ENCODE measurements at places on chromosomes 2 and 18.

DNA sequence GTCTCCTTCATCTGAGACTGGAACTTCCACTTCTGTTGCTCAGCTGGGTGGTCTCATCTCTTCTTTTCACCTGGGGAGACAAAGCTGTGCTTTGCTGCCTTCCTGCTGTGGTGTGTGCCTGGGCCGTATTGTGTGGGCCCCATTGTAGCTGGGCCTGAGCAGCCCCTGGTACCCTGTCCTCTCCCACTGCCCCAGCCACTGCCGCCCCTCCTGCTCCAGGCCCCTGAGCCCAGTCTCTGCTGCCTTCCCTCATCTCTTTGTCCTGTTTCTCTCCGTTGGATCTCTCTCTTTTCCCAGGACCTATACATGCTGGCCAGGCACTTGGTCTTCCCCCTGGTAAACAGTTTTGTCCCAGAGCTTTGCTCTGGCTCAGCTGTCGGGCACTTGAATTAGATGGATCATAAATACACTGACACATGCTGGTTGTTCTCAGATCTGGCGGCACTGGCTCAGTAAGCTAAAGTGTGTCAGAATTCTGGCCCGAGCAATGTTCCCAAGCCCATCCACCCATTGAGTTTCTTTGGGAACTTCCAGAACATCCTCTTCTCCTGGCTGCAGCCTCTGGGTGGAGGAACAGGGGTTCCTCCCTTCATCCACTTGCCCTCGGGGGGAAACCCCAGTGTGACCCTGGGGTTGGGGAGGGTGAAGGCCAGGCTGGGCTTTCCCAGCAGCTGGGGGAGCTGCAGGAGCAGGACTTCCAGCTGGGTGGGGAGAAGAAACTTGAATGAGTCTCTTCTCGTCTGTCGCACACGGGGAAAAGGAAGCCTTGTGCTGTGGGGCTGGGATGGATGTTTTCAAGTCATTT, 99.0 kb downstream of the DGKD start:
- DNase-seq: no peak

DNA sequence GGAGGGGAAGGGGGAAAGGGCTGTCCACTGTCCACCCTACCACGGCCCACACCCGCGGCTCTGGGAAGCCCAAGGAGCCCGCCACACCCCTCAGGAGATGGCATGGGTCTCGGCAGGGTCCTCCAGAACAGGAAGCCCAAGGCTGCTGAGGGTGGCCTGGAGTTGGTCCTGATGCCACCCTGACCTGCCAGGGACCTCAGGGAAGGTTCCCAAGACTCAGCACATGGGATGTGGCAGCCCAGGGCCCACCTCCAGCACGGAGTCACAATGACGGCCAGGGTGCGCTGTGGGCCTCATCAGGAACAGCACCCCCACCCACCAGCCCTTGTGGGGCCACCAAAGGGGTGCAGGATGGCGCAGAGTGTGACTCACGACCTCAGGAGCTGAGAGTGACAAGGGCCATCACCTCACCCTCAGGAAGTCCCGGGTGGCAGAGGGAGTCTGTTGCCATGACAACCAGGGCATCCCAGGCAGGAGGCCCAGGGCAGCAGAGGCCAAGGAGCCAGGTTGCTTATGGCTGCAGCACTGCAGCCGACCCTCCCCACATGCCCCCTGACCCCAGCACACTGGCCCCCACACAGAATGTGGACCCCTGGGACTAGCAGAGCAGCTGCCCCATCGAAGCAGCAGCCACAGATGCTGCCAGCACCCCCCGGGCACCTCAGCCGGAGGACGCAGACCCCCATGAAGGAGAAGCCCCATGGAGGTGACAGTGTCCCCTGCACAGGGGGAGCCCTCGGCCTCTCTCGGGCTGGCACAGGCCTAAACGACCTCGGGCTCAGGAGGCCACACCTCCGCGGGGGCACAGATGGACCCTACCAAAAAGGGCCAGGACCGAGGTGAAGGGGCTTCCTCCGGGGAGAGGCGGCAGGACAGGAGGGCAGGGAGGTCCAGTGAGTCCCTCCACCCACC, 34.3 kb downstream of the KIF1A start:
- DNase-seq: no peak

DNA sequence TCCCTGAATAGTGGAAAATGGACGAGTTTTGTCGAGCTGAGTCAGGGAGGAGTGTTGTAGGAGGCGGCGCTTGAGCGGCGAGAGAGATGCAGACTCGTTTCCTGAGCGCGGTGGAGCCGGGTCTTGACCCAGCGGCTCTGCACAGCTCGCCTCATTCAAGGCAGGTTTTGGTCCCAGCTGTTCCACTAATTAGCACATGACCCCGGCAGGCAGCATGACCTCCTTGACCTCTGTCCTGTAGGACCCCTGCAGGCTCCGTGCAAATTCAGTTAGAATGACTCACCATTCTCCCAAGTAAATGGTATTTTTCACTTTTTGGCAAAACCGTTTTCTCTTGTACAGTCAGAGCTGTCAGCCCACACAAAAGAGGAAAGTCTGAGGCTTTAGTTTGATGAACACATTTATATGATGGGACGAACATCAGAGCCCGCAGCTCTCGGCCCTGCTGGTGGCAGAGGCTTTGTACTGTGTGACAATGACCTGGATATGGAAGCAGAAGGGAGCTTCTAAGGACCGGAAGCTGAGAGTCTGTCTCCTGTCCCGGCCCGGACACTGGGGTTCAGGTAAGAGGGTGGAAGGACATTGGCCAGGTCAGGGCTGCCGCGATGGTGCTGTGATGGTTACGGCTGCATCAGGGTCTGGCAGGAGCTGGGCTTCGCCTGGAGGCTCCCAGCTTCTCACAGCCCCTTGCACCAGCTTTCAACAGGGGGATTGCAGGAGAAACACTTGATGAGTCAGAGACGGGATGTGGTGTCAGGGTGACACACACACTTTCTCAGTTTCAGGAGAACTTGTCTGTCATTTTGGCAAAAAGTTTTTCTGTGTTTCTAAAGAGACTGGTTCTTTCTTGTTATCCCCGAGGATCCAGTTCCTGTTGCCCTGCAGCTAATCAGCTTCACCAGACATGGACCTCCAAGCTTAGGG, 29.9 kb upstream of the ALKAL2 start:
- peak; percentile 34 for DNase-seq

DNA sequence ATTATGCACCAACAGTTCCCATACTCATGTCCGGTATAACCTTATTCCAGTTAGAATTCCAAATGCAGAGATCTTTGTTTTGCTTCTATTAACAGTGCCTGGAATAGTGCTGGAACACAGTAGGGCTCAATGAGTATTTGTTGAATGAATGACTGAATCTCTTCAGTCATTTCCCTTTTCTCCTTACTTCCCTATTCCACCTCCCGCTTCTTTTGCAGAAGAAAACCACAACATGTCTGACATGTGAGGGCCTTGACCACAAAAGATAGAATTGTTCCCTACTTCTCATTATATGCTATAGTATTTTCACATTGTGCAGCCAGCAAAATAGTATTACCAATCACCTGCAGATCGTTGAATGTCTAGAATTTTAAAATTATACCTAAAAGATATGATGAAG, 19.5 kb upstream of the HNRNPLL start:
- DNase-seq: no peak

DNA sequence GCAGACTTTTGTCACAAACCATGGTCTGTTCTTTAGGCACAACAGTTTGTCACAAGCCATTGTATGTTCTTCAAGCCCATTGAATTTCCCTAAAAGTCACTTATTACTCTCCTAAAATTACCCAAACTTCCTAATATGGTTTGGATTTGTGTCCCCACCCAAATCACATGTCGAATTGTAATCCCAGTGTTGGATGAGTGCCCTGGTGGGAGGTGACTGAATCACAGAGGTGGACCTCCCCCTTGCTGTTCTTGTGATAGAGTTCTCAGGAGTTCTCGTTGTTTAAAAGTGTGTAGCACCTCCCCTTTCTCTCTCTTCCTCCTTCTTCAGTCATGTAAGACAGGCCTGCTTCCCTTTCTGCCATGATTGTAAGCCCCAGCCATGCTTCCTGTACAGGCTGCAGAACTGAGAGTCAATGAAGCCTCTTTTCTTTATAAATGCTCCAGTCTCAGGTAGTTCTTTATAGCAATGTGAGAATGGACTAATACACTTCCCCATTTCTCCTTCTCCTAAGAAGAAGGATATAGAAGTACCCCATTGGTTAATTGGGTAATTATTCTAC, 11.2 kb upstream of the GYPC start:
- no peak for DNase-seq

DNA sequence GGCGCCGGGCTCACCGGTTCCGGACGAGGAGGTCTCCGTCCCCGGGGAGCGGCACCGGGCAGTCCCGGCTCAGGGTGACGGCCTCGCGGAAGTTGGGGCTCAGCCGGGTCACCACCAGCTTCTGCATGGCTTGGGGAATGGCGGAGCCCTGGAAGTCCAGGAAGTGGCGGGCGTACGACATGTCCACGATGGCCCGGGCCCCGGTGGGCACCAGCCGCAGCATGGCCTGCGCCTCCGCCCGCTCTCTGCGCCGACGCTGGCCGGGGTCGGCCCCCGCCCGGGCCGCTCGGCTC, 157 bp downstream of the PTGR3 start:
- DNase-seq: no peak

- DNase-seq: no peak
Observed at GRCh38 chr2:212683346-212684097, 144.9 kb upstream of the ERBB4 start.

- no peak for DNase-seq
Observed at GRCh38 chr2:66185497-66186054, 249.3 kb upstream of the MEIS1 start.

Data from H54 (cell line).